Pons (tissue), 1 donor: ENCODE measurements at places on chromosomes 16 and 17.

- DNase-seq: no peak
Observed at GRCh38 chr17:75917141-75917916, 12.6 kb upstream of the MRPL38 start.

- DNase-seq: no peak
Observed at GRCh38 chr16:25140459-25140858, 28.9 kb downstream of the LCMT1 start.

- DNase-seq: peak; percentile 84
Observed at GRCh38 chr17:29591737-29592608, 959 bp upstream of the ANKRD13B start.

DNA sequence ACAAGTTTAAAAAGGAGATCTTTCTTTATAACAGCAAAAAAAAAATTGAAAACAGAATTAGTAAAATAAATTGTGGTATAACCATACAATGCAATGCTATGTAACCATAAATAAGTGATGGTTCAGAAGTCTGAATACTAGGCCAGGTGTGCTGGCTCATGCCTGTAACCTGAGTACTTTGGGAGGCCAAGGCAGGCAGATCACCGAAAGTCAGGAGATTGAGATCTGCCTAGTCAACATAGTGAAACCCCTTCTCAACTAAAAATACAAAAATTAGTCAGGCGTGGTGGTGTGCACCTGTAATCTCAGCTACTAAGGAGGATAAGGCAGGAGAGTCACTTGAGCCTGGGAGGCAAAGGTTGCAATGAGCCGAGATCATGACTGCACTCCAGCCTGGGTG is 34.6 kb downstream of the CCT6B start:
- no peak for DNase-seq

GRCh38 chr17:59629174-59629573 is 9.5 kb downstream of the CLTC start:
- DNase-seq: no peak

DNA sequence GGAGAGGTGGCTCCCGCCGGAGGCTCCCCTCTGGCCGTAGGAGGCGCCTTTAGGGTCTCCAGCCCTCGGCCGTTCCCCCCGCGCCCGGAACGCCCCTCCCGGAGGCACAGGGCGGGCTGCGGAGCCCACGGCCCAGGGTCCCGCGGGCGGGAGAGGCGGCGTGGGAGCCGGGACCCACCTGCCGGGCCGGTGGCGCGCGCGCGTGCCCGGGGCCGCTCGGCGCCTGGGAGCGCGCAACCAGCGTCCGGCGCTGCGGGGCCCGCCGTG is at the start of gene MIF4GD:
MIF4GD (minus strand) TSS at position 266 of the 267 bp plus-strand sequence. CDS start 1,036 bp downstream, outside the sequence.
- DNase-seq: no peak

- no peak for DNase-seq
Observed at GRCh38 chr16:71345031-71345430, 13.5 kb upstream of the CALB2 start.

DNA sequence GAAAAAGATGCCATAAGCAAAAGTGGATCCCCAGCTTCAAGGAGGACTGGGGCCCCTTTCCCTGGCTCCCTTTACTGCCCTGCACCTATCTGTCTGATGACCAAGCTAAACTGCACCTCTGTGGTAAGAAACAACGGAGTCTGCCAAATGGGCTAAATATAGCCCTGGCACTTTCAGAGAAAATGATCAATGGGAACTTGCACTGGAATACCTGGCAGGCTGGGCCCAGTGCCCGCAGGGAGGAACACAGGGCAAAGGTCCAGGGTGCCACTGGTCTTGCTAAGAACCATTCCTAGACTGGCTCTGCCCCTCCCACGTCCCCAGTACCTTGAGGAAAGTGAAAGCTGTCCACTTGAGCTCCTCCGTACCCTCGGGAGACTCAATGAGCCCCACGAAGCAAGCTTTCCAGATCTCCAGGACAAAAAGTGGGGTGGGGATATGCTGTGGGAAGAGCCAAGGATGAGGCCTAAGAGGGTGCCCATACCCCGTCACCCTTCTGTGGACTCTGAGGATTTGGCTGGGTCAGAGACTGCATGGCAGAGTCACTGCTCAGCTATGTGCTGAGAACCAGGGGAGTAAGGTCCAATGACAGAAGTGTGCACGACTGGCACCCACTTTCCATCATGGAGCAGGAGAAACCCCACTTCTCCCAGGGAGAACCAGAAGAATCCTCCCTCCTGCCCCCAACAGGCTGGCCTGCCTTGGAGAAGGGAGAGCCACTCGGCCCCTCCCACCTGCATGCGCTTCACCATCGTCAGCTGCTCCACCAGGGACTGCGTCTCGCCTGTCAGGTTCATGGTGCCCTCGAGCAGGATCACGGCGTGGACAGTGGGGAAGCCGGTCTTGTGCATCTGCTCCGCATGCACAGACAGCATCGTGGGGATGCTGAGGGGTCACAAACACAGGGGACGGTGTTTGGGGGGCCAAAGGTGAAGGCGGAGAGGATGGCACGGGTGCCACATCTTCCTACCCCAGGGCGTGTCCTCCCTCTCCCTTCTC is 17.4 kb downstream of the CSF3 start:
- no peak for DNase-seq

- no peak for DNase-seq
Observed at GRCh38 chr16:66372078-66372897, 5.8 kb downstream of the CDH5 start.

DNA sequence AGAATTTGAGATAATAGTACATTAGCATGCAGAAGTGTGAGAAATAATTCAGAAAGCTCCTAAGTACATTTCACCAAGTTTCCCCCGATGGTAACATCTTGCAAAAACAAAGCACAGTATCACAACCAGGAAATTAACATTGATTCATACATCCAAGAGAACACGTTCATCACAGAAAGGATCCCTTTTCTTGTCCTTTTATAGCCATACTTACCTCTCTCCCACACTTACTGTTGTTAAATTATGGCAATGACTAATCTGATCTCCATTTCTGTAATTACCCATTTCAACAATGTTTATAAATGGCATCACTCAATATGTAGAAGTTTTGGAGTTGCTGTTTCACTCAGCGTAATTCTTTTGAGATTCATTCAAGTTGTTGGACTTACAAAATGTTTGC is 1260.0 kb downstream of the CDH8 start:
- no peak for DNase-seq

- DNase-seq: no peak
Observed at GRCh38 chr16:49619811-49620157, 236.1 kb downstream of the ZNF423 start.

DNA sequence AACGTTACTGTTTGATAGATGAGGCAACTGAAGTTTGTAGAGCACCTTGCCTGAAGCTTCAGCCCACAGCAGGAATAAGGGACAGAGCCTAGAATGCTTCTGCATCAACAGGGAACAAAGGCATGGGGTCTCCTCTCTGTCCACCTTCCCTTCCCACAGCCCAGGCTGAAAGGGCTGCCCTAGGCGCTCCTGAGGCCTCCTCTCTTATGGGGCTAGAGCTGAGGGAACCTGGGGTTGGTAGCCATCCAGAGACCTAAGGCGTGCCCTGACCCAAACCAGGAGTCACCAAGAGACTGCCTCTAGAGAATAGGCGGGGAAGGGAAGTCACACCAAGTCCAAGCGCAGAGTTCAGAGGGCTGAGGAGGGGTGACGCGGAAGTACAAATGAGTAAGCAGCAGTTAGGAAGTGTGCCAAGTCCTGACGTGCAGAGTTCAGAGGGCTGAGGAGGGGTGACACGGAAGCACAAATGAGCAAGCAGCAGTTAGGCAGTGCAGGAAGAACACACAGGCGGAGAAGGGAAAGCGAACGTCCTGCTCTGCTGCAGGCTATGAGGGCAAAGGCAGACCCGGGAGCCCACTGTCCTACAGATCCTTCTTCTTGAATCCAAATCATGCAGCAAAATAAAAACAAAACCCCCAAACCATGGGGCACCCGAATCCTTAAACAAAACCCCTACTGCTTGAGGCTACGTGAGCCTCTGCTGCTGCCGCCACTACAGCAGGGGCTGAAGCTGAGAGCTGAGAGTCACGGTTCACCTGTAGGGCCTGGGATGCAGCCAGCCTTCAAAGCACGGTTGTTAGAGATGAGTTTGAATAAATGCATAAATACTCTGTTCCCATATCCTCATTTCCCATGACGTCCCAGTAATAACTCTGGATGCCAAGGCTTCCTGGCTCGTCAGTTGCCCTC is 2.7 kb upstream of the SPG7 start:
- DNase-seq: peak; percentile 87

DNA sequence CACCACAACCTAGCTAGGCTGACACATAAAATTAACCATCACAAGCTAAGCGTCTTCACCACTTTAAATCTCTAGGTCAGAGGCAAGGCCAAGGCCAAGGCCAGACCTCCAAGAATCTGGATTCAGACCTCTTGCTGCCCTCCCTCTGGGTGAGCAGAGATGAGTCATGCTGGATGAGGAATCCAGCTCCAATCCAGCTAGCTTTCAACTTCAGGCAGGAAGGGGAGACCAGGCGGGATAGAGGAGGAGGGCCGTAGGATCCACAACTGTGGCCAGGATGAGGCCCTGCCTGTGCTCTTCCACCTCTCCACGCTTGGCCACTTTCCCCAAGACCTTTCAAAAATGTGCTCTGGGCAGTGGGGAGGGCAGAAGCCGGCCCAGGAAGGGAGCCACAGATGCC is 14.7 kb downstream of the LRRC75A start:
- no peak for DNase-seq

DNA sequence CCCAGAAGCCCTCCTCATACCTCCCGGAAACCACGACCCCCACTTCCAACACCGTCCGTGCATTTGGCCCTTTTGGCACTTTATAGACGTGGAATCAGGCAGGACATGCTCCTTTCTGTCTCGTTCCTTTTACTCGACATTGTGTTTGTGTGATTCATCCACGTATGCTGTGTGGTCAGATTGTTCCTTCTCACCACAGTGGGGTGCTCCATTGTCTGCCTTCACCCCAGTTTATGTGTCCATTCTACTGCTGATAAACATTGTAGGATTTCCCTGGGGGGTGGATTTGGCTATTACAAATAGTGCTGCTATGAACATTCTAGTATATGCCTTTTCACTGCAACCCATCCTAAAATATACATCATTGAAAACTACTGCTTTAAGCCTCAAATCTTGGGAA is 28.9 kb upstream of the RPH3AL start:
- DNase-seq: no peak

- DNase-seq: no peak
Observed at GRCh38 chr16:10835281-10835931, 16.8 kb upstream of the TVP23A start.

- DNase-seq: no peak
Observed at GRCh38 chr16:89408315-89408714, 82.0 kb downstream of the ANKRD11 start.

- no peak for DNase-seq
Observed at GRCh38 chr17:80025140-80025539, 10.5 kb downstream of the TBC1D16 start.

GRCh38 chr17:60887614-60888028 is 210.0 kb downstream of the BCAS3 start:
- peak; percentile 3 for DNase-seq

DNA sequence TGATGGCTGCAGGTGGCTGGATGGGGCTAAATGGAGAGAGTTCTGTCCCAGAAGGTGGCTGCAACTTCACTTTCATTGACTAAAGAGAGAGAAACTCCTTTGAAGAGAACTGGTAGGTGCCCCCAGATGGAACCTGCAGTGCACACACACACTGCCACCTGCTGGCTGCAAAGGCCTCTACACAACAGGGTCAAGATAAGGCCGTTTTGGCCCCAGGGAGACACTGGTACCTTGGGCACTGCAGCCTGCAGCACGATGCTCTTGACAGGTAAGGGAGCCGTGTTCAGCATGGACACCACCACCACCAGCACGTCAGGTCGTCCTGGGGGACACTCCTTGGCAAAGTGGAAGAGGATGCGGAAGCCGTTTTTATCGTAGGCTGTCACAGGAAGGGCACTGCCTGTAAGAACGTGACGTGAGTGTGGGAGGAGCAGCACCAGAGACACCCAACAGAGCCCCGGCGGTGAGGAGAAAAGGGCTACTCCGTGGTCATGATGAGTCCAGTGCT is 22.7 kb downstream of the GGA3 start:
- peak; percentile 55 for DNase-seq

- DNase-seq: no peak
Observed at GRCh38 chr16:84214451-84215066, 23.6 kb downstream of the ADAD2 start.

DNA sequence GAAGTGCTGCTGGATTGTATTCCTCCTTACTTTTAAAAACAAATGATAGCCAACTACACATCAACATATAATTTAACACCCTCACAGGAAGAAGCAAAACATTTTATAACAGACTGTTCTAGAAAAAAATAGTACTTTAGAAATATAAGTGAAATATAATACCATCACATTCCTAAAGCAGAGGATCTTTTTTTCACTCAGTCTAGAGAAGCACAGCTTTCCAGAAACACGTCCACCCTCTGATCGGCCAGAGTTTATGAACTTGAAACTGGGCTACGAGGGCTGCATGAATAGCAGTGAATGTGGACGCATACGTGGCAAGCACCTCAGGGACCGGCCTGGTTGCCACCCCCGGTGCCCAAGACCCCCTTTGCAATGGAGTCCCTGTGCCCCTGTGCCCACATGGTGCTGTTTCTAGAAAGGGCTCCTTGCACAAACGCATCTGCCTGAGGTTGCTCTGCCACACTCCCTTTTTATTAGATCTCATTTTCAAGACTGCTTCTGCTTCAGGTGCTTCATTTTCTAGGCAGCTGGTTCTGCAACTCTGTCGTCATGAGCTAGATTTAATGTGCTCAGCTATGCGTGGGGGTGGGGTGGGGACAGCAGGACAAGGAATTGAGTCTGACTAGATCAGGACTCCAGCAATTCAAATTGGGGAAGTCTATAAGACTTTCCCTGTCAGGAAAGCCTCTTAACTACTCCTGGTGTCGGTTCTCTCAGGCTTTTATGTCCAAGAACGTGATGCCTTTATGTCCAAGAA is 29.1 kb upstream of the ERN1 start:
- DNase-seq: no peak

DNA sequence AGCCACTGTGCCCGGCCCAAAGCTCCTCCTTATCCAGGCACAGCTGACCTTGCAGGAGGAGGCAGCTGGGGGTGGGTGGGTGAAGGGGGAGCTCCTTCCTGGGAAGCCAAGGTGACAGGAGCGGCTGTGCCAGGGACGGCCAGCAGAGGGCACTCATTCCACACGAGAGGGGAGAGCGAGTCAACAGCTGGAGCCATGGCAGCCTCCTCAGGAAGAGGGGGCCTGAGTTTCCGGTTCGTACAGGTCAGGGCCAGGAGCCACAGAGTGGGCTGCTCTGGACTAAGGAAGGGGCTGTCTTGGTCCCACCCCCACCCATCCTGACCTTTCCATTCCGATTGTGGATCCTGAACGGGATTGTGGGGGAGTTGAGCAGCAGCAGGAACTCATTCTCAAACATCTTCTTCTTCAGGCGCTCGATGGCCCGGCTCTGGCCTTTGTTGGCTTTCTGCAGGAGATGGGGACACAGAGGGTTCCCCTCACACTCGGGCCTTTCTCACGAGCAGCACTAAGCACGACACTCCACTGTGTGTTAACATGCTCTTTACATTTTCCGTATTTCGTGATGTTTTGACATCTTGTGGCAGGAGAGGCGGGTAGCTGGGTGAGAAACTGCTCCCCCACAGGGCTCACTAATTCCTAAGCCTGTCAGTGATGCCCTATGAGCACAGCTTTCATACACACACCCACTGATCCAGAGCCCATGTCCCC is 61.6 kb downstream of the TIMM22 start:
- DNase-seq: no peak
